ENCODE measurements at places on chromosomes 16 and 17.

GRCh38 chr16:29990883-29991570 is 4.4 kb downstream of the HIRIP3 start:
- no peak for DNase-seq

GRCh38 chr17:77409282-77410161 is 268.8 kb downstream of the SEC14L1 start:
- peak; percentile 68 for DNase-seq

GRCh38 chr17:75406222-75406615 is 741 bp upstream of the GRB2 start:
- DNase-seq: no peak

GRCh38 chr17:77840513-77841165 is 117.9 kb upstream of the TNRC6C start:
- DNase-seq: no peak

GRCh38 chr16:496097-496886 is 31.2 kb upstream of the CAPN15 start:
- DNase-seq: no peak

DNA sequence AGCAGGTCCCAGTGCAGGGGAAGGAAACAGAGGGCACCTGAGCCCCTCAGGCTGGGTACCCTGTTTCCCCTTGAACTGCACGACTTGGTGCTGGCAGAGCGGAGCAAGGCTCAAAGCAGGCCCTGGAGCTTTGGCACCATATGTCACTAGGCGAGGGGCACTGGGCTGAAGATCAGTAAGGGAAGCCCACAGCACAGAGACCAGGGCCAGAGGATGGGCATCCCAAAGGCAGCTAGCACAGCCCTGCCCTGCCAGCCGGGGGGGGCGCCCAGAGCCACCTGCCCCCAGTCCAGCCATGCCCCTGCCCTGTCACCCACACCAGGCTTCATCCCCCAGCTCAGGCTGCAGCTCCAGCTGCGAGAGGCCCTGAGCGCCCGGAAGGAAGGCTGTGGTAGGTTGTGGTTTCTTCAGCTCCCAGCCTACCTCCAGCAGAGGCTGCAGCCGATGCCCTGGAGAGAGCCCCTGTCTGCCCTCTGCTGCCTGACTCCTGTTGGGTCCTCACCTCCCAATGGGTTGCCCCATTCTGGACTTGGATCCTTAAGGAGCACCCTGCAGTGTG is 10.9 kb downstream of the NHERF1 start:
- no peak for DNase-seq

GRCh38 chr16:85104821-85105391 is 7.4 kb downstream of the CIBAR2 start:
- no peak for DNase-seq

DNA sequence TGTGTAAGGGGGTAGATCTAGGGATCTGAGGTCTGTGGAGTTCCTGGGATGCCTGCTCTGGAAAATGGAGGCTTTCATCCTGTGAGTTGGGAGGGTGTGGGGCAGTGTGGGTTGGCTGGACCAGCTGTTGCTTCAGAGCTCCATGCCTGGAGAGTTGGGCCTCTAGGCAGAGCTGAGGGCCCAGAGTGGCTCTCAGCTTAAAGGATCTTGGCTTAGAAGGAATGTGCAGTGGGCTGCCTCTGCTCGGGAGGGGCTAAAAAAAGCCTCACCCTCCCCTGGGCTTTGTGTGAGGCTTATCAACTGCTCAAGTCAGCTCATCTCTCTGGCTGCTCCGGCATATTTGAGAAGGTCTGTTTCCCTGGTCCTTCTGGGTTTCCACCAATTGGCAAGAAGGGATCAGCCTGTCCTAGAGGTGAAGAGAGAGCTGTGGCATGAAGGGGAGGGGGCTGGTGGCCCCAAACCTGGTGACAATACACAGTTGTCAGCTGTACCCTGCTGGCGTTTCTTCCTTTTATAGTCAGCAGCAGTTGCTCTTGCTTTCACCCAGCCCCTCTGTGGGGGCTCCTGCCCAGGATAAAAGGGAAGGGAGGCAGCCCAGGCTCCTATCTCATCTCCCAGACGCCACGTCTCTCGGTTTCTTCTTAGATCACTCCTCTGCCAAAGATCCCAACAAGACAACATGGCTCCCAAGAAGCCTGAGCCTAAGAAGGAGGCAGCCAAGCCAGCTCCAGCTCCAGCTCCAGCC is at the start of gene MYL4:
TSS of gene MYL4 (plus strand) at position 605 of the 745 bp plus-strand sequence. CDS start at position 680, 75 bp downstream.
- no peak for DNase-seq

DNA sequence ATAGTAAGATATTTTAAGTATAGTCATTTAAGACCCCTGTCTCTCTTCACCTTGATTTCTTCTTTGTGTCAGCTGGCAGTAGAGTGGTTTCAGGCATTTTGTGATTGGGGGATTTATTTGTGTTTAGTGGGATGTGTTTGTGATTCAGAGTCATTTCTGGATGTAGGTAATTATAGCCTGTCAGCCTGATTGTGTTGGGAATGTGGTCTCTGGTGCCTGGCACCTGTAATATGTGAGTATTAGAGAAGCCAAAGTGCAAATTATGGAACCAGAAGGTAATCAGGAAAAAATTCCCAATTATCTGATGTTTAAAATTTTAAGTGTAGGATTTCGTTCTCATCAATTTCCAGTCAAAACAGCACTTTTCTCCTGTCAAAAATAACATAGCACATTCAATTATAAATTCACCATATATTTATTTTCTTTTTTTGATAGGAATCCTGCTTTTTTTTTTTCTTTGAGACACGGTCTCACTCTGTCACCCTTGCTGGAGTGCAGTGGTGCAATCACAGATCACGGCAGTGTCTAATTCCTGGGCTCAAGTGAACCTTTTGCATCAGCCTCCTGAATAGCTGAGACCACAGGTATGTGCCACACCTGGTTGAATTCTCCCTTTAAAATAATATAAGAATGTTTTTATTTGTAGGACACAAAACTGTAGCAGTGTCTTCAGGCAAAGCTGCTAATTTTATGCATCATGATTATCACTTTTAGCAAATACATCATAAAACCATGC is 42.7 kb downstream of the ATF7IP2 start:
- no peak for DNase-seq

GRCh38 chr16:51057102-51057793 is 93.8 kb downstream of the SALL1 start:
- no peak for DNase-seq

DNA sequence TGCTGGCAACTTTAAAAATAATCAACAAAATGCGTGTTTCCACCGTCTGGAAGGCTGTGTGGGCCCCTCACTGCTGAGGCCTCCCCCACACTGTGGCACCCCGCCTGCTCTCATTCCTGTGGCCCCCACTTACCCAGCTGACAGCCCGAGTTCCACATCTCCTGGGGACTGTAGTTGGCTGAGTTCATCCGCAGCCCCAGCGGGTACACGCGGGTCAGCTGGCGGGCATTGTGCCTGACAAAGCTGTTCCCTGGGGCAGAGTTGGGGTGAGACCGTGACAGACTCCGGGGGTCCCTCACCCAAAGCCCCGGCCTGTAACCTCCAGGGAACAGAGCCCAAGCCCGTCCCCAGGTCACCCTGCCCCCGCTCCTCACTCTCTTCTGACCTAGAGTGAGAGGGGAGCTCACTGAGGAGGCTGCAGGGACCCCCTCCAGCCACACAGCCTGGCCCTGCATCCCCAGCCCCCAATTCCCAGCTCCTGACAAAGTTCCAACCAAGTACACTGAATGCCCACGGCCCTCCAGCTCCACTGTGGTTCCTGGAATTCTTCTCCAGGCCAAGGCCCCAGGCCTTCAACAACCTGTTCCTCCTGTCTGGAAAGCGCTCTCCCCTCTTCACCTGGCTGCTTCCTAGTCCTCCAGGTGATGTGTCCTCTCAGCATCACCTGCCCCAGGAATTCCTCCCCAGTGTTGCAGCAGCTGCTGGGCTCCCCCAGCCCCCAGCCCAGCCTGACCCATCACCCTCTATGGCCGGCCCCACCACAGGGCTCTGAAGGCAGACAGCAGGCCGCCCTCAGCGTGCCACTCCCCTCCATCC is 18.0 kb downstream of the PLCD3 start:
- DNase-seq: no peak

DNA sequence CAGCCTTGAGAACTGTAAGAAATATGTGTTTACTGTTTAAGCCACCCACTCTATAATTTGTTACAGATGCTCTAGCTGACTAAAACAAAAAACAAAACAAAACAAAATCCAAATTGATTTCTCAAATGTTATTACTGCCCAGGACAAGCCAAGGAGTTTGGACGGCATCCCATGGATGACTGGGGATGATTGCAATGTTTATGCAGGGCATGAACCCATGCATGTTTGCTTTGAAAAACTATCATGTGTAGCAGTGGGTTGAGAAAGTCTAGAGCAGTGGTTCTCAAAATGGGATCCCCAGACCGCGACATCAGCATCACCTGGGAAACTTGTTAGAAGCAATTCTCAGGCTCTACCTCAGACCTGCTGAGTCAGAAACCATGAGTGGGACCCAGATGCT is 223.2 kb upstream of the PSMD7 start:
- DNase-seq: peak; percentile 64

DNA sequence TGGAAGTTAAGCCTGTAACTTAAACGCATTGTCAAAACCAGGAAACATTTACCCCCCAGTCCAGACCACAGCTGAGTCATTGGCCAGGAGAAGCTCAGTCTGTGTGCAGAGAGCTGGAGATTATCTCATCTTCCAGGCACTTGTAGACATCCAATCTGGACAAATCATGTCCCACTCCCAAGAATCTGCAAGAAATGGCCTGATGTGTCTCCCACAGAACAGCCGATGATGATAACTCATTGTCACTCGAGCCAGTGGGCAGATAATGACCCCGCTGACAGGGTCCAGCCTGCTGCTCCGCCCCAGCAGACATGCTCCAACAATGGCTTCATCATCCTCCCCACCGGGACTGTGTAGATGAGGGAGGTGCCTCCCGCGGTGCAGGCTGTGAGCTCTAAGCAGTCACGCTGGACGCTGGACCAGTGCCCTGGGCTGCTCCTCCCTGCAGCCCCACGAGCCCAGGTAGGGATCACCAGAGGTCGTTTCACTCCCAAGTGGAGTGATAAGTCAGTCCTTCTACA is 322.5 kb downstream of the C16orf95 start:
- DNase-seq: peak; percentile 94

- no peak for DNase-seq
These were observed 14.6 kb upstream of the SLC38A7 start for GRCh38 chr16:58699151-58699550.
